ENCODE measurements at places on chromosomes 5 and 9. TPM values are rescaled to one million over a fixed set of nuclear protein-coding genes. Genes with fewer than 3 reads are reported as not detected.

TRAF2 gene
- 39.7 TPM for total RNA-seq

MARVELD2 gene
- 0.64 TPM for total RNA-seq

LCN15 gene
- total RNA-seq, result not detected

MEIKIN gene
- total RNA-seq, result 1.4 TPM

PCDHB6 gene
- total RNA-seq, result not detected

CCIN gene
- not detected for total RNA-seq

PFN3 gene
- not detected for total RNA-seq

TAF11L10 gene
- total RNA-seq, result not detected

BRD3 gene
- 36.6 TPM for total RNA-seq

DMRTA1 gene
- total RNA-seq, result not detected

LVRN gene
- not detected for total RNA-seq

PCDHGA6 gene
- total RNA-seq, result 0.07 TPM

ARHGEF28 gene
- not detected for total RNA-seq

GZMA gene
- total RNA-seq, result not detected

ECM2 gene
- total RNA-seq, result not detected

DNA sequence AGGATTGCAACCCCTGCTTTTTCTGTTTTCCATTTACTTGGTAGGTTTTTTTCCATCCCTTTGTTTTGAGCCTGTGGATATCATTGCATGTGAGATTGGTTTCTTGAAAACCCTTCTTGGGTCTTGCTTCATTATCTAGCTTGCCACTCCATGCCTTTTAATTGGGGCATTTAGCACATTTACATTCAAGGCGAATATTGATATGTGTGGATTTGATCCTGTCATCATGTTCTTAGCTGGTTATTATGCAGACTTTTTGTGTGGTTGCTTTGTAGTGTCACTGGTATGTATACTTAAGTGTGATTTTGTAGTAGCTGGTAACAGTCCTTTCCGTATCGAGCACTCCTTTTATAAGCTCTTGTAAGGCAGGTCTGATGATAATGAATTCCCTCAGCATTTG is 26.5 kb downstream of the LOX start:
- no peak for DNase-seq

DNA sequence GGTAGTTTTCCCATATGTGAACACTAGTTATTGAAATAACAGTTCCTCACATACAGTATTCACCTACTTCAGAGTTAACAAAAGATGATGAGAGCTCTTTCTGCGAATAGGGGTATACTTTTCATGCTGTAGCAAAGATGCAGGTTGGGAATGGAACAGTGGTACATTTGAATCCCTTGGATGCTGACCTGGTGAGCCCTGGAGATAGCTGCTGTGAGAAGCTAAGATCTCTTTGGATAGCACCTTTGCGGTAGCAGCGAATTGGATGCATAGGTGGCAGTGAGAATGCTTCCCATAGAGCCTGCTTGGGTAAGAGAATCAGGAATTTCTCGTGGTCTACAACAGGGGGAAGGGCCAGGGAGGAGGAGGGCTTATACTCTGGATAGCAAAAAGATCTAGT is 61.2 kb downstream of the NUP214 start:
- no peak for DNase-seq

DNA sequence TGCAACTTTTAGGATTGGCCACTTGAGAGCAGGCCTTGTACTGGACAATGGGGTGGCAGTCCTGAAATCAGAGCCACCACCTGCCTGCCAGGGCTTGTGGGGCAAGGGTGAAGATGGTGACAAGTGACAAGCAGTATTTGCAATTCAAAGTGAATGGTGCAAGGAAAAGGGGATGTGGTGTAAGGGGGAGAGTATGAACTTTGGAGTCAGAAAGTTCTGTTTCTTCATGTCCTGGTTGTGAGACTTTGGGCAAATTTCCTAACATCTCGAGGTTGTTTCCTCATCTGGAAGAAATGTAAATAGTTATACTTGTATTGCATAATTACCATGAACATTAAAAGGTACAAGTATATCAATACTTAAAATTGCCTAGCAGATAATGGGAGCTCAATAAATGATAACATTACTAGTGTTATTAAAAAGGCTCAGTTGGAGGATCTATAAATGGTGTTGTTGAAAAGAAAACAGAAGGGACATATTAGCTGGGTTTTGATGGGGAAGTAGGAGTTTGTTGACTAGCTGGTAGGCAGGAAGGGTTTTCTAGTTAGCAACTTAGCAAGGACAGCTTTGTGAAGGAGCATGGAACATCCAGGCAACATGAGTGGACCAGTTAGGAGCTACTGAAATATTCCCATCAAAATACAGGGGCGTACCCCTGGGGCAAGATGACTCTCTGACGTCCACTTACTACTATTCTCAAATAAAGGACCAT is 21.3 kb upstream of the MEGF9 start:
- no peak for DNase-seq

DNA sequence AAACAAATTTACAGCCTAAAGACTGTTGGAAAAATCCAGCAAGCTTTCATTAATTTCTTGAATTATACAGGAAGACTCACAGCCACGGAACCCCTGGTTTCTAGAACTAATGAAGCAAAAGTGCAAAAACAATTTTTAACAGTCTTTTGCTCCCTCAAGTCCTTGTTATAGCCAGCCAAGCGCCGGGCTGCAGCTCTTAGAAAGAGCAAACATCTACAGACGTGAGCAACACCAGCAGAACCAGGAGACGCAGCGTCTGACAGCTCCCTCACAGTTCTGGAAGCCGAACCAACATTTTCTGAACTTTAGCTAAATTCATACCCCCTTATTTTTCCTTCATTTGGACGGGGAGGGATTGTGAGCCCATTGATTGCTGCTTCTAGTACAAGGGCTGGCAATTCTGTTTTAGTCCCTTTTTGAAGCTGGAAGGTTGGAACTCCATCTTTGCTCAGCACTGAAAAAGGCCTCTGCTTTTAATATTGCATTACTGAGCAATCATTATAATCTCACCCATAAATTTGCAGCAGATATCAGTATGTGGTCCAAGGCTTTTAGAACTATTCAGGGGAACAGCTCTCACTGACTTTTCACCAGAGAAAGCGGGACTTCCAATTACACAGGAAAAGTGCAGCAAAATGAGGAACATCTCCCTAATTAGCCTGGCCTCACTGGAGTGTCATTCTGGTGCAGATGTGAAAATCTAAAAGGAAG is 45.8 kb downstream of the AK8 start:
- DNase-seq, result no peak

DNA sequence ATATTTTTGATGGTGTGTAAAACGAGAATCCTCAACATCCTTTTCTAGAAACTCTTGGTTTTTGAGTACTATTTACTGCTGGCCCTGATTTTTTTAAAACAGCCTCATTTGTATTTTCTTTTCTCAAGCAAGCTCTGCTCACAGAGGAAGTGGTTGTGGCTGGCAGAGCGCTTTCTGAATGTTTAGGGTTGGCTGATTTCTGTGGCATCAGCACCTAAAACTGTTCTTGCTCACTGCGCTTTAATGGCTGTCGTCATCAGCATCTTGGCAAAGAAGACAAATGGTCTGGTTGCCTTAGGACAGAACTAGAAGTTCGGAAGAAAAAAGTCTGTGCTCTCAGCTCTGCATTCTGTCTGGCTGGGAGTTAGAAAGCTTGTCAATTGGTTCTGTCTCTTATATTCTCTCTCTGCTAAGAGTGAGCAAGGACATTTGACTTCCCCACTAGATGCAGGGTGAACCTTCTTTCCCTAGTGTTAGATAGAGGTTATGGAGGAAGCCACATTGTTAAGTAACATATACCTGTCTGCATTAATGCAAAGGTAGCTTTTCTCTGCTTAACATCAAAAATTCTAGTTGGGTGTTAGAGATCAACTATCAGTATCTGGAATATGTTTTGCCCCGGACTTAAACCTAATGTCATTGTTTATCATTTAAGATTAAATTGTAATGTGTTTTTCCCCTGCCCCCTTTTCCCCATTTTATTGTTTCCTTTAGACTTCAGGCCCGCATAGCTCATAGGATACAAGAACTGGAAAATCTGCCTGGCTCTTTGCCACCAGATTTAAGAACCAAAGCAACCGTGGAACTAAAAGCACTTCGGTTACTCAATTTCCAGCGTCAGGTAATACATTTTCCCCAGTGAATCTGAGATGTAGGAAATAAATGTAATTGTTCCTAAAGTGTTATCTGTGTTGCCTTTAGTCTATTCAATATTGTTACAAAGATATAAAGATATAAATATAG is 39.0 kb downstream of the SMARCA2 start:
- peak; percentile 89 for DNase-seq

GRCh38 chr5:96569770-96570169 is 92.4 kb upstream of the CAST start:
- DNase-seq, result no peak

GRCh38 chr5:121982893-121983285 is 21.1 kb downstream of the SRFBP1 start:
- no peak for DNase-seq

DNA sequence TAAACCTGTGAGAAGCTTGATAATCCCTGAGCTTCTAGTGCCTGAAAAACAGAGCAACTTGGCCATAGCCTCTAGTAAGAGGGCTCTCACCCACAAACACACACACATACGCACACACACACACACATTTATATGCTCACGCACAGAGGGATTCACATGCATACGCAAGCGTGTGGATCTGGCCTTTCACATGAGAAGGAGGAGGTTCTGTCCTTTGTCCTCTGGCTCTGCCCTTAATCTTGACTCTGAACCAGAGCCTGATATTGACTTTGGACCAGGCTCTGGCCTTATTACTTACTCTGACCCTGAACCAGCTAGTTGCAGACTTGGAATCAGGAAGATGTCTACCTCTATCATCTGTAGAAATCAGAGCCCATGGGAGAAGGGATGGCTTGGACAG is 10.0 kb upstream of the P4HA2 start:
- no peak for DNase-seq

DNA sequence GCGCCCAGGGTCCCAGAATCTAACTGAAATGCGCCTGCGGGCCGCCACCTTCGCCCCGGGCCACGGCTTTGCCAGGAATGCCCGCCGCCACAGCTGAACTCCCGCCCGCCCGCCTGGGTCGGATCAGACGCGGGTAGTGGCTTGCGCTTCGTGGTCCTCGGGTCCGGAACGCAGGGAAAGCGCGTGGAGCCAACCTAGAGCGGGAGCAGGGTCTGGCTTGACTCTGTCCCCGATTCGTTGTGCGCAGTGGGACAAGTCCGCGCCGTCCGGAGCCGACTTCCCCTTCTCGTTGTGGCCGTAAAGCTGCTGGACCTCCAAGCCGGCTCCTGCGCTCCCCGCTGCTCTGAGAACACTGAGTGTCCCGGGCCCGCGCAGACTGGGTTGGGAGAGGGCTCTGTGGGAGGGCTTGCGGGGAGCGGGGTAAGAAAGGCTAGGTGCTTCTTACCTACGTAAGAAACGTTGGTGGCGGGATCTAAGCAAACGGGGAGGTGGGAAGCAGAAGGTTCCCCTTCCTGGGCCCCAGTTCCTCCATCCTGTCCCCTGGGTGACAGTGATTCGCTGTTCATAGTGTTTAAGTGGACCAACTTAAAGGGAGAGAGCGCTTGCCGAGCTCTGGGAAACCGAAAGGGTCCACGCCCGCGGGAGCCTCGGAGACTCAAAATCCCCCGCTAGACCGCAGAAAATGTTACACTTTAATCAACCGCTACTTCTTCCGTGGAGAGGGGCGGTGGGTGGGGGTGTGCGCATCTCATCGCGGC is 4.4 kb upstream of the FOXE1 start:
- DNase-seq, result peak; percentile 46

DNA sequence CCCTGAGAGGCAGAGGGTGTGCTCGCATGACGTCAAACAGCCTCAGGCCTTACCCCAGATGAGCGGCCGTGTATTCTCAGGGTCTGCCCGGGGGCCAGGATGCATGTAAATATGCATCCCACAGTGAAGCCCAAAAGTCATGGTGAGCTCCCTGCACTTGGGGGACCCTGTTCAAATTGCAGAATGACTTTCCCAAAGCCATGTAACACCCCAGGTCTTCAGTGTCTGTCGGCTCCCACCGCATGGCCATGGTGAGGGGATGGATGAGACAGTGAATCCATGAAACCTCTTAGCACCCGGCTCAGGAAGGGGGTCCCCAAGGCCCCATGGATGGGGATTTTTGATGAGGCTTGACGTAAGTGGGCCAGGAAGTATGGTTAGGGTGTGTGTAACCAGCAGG is 9.3 kb upstream of the COL5A1 start:
- no peak for DNase-seq

DNA sequence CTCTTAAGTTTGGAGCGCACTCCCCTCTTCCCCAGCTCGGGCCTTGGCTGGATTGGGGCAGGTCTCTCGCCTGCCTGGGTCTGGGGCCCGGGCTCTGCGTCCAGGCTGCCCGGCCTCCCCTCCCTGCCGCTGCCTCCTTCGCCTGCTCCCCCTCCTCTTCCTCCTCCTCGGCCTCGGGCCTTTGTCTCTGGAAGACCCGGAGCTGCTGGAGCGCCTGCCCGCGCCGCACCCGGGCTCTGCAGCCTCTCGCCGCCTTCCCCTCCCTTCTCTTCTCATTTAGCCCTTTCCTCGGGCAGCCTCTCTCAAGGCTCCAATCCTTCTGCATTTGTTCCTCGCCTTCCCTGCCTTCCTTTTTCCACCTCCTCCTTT is 218.5 kb downstream of the C9orf50 start:
- no peak for DNase-seq

- DNase-seq, result no peak
Observed at GRCh38 chr5:166349046-166349445, 1942.4 kb upstream of the WWC1 start.

GRCh38 chr9:132479733-132480132 is 69.7 kb downstream of the CFAP77 start:
- no peak for DNase-seq

DNA sequence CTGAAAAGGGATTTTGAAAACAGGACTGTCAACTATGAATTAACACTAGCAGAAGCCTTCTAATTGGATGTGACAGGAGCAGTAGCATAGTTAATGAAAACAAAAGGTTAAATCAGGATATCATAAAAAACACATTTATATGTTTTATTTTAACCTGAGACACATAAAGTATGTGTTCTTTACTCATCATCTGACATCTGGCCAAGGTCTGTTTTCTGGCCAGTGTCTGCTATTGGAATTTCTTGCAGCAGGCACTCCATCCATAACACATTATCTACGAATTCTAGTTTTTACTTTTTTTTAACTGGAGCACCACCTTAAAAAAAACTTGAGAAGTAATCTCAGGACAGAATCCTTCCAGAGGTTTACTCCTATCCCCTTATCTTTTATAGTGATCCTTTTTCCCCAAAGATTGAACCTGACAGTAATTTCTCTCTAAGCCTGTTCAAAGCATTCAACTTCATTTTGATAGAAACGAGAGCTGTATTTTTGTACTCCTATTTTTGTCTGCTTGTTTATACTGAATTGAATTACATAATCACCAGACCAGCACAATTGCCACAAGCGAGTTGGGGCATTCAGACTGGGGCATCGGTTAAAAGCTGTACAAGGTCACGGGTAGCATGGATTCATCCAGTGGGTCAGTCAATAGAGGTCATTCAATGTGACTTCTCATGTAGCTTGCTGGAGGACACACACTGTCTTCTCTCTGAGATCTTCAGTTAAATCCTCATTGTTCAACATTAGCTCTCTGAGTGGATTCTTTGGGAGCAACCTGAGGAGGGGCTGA is 205.6 kb upstream of the CLINT1 start:
- DNase-seq, result no peak

GRCh38 chr5:139543423-139543991 is 17.6 kb upstream of the UBE2D2 start:
- DNase-seq, result peak; percentile 70

- DNase-seq, result no peak
Observed at GRCh38 chr5:163252950-163253349, 184.4 kb upstream of the CCNG1 start.

Measured in activated naive CD4-positive, alpha-beta T cell treated with anti-CD3 and anti-CD28 coated beads for 36 hours (primary cell).